ENCODE measurements at places on chromosomes 4 and X.

DNA sequence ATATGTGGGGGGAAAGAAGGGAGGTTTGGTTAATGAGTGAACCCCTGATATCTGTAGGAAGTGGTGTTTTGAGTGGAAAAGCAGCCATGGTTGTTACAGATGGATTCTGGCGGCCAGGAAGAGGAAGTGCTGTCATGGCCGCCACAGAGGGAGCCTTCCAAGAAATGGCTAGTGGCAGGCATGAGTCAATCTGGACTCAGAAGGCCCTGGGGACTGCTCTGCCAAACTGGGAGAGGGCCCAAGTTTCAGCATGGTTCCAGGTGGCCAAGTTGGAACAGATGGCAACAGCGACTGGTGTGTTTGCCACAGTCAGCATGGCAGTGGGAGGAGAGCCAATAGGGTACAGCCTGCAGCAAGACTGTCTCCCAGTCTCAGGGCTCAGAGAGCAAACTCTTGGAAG, 32.5 kb downstream of the ETDB start:
- DNase-seq = no peak

DNA sequence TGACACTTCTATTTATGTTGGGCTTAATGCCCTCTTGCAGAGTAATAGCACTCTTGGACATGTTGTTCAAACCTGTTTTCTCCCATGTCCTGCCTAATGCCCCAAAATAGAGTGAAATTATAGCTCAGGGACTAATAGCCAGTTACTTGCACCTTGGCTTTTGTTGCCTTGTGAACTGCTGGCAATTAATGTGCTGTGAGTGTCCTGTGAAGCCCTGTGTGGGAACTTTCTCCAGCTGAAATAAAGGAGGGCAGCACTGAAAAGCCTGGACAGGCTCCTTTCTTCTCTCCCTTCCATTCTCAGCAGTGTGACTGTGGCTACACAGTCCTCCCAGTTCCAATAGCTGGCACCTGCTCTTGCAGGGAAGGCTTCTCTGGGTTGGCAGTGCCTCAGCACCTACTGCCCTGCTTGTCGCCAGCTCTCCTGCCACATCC, 72.4 kb downstream of the DCLK2 start:
- no peak for DNase-seq

- no peak for DNase-seq
These were observed 145.1 kb downstream of the TBL1X start for GRCh38 chrX:9609987-9610386.

DNA sequence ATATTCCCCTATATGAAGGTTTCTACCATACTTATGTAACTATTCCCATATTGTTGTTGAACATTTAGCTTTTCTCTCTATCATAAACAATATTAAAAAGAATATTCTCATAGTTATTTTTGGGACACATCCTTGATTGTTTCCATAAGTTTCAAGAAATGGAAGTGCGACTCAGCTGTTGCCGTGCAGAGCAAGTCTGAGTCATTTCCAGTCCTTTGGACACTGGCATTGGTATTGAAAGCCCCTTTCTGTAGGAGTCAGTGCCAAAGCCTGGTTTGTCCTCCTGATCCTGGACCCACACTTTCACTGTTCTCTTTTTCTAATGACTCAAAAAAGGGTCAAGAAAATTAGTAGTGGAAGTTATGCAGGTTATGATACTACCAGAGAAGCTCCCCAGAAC, 108.3 kb upstream of the DIAPH2 start:
- DNase-seq = no peak

- no peak for DNase-seq
These were observed 56.9 kb downstream of the RBM47 start for GRCh38 chr4:40572692-40573310.

- no peak for DNase-seq
These were observed 464 bp downstream of the RAP1GDS1 start for GRCh38 chr4:98261405-98262291.

- DNase-seq = no peak
These were observed 1317.6 kb downstream of the ADGRL3 start for GRCh38 chr4:62517716-62518115.

DNA sequence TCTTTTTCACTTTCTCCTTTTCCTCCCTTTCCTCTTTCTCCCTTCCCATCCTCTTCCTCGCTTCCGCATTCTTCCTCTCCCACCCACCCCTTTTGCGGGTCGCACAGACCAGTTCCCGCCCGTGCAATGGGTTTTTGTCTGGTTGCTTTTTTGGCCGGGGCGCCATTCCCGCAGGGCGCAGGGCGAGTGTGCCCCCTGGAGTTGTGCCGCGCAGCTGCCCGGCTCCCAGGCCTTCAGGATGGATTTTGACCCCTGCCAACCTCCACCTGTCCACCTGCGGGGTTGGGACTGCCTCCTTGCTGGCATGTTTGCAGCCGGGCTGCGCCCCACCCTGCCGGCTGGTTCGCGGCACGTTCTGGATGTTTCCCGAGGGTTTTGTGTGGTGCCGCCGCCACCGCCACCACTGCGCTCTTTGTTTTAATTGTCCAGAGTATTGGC, 578 bp upstream of the SEL1L3 start:
- DNase-seq = no peak
